ENCODE measurements at places on chromosomes 3 and 15. TPM values are rescaled to one million over a fixed set of nuclear protein-coding genes. Genes with fewer than 3 reads are reported as not detected.

GRCh38 chr3:7999384-7999783 lies 502.2 kb upstream of the LMCD1 start:
- DNase-seq = no peak

The ACTR8 gene
- 32.0 TPM for total RNA-seq

GRCh38 chr3:170046269-170047132 lies 8.7 kb downstream of the GPR160 start:
- DNase-seq = no peak

DNA sequence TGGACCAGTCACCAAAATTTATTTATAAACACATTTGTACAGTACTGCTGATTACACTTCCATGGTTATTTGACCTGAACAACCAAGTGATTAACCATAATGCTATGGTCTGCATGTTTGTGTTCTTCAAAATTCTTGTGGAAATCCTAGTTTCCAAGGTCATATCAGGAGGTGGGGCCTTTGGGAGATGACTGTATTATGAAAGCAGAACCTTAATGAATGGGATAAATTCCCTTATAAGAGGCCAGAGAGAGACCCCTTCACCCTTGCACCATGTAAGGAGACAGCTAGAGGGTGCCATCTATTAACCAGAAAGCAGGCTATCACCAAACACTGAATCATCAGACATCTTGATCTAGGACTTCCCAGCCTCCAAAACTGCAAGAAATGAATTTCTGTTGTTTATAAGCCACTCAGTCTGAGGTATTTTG lies 1.9 kb downstream of the SCAPER start:
- DNase-seq = no peak

The ONECUT1 gene
- total RNA-seq = not detected

- no peak for DNase-seq
Measured at GRCh38 chr3:127156338-127157050, 36.4 kb upstream of the PRR23E start.

GRCh38 chr15:85780225-85780985 lies 14.3 kb downstream of the KLHL25 start:
- DNase-seq = no peak

GRCh38 chr3:119647171-119647570 lies 13.2 kb downstream of the POPDC2 start:
- no peak for DNase-seq

The GOLGA8G gene
- not detected for total RNA-seq

- no peak for DNase-seq
Measured at GRCh38 chr3:58490860-58491501, 915 bp upstream of the KCTD6 start.

The WDR72 gene
- not detected for total RNA-seq

GRCh38 chr15:64180235-64180824 lies 17.5 kb upstream of the PPIB start:
- DNase-seq = no peak

DNA sequence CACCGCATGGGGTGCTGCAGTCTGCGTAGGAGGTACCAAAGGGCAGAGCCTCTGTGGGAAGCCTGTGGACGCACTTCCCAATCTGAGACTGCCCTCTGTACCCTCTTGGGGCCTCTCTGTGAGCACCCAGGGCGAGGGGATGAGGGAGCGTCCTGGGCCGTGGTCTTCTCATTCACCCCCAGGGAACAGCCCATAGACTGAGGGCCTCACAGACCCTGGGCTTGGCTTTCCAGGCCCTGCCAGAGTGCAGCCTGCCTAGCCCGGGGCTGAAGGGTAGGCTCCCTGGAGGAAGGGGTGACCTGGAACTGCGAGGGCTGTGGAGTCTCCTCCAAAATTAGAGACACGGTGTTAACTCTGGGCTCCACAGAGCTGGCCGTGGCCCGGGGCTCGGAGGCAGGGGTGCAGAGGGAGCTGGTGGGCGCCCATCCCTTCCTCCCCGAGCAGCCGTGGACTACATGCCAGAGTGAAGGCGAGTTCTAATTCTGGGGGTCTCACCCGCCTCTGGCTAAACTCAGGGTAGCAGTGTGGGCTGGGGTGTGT lies 468 bp upstream of the SPTBN5 start:
- no peak for DNase-seq

- peak; percentile 77 for DNase-seq
Measured at GRCh38 chr15:100338971-100339444, 2.8 kb downstream of the ADAMTS17 start.

DNA sequence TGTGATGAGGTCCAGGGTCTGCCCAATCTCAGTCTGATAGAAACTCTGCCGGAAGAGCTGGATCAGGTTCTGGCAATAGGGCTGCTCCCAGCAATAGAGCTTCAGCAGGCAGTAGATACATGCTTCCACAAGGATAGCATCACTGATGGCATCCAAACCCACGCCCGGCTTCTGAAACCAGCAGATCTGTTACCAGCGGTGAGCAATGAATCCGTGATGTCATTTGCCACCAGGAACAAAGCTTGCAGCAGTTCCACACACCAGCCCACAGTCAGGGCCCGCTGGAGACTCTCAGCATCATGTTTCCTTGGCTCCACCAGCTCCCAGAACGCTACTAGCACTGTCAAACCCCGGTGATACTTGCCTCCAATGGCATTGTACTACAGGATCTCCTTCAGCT lies 19.3 kb upstream of the TTBK2 start:
- DNase-seq = no peak

The DNAJA4 gene
- total RNA-seq = 36.3 TPM

The VGLL3 gene
- not detected for total RNA-seq

The C3orf70 gene
- not detected for total RNA-seq

GRCh38 chr3:171101982-171102641 lies 75.6 kb upstream of the SLC2A2 start:
- DNase-seq = no peak

DNA sequence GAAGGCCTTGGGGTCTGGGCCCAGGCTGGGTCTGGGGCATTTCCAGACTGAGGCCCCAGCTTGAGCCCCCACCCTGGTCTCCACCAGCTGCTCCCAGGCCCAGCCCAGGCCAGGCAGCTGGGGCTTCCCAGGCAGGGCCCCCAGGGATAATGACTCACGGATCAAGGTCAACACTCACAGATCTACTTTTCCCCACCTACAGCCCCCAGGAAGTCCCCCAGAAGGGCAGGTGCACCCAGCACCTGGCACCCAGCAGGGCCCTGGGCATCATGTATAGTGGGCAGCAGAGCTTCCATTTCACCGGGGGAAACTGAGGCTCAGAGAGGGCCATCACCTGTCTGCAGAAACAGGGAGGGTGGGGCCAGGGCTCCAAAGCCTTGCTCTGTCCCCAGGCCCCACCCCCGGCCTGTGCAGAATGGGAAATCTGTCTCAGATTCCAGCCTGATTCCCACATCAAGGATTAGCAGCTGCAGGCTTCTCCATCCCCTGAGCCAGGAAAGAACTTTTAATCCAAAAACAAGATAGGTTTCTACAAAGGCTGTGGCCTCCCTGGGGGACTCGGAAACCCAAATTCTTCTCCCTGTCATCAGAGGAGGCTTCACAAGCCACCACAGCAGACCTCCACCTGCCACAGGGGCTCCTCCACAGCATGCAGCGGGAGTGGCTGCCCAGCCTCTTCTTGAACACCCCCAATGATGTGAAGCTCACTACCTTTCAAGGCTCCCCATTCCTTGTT lies 49.8 kb downstream of the IQSEC1 start:
- no peak for DNase-seq

DNA sequence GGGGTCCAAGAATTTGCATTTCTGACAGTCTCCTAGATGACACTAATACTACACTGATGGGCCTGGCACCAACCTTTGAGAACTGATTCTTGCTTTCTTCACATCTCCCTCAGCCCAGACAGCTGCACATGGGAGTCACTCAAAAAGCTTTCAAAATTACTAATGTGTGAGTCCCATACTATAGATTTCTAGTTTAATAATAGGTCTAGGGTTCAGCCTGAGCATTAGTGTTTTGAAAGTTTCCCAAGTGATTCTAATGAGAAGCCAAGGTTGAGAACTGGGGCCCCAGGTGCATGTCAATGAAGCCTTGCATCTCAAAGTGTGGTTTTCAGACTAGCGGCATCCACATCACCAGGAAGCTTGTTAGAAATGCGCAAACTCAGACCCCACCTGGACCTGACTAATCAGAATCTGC lies 159.9 kb upstream of the CMC1 start:
- no peak for DNase-seq

- DNase-seq = no peak
Measured at GRCh38 chr3:173336261-173336660, 61.3 kb upstream of the NLGN1 start.

DNA sequence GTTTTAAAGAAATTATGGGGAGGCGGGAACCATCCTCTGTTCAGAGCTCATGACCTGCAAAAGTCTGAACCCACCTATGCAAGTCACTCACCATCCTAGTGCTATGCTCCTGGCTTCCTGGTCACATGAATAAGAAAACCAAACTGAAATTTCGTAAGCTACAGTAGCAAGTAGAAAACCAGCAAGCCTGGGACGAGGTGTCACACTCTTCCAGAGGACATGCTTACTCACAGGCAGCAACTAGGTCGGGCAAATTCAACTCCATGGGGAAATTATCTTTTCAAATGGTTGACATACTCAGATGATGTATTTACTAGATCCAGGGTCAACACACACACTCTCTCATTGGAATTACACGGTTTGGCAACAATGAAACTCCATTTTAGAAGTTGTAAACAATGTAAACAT lies 31.3 kb downstream of the LDHAL6B start:
- no peak for DNase-seq

GRCh38 chr15:81170511-81170910 lies 26.2 kb upstream of the IL16 start:
- no peak for DNase-seq

DNA sequence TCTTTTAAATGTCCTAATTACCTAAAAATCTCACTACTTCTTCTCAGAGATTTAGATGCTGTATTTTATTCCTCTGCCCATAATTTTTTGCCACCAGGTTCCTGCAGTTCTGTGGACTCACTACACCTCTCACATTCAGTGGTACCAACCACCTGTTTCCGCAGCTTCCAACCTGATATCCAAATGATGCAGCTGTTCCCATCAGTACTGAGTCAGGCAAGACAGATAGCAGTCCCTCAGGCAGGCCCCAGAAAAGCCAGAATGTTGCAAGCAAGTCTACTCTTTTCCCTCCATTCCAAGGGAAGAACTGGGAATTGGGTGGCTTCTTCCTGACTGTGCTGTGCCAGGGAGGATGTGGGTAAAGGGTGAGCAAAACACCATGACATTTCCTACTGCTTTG lies 39.0 kb downstream of the MNS1 start:
- no peak for DNase-seq

The RAD54L2 gene
- 30.0 TPM for total RNA-seq

DNA sequence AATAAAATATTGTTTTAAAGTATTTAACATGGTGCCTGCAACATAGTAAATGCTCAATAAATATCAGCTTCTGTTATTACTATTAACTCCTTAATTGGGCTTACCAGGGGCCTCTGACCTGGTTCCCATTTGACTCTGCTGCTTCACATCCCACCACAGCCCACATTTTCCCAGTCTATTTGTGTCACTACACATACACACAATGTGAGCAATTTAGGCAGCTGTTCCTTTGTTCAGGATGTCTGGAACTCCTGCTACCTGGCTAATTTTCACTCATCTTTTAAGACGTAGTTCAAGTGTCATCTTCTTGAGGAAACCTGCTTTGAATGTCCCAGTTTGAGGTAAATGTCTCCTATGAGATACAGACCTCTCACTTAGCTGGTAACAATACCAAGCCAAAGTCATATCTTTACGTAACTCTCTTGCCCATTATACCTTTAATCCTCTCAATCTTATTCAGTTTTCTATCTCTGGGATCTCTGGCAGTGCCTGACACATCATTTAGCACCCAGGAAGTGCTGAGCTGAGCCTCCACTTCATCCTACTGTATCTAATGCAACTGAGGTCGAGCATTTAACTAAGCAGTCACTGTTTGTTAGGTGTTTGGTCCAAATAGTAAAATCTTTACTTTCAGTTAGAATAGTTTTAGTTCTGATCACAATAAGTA lies 4.4 kb downstream of the TGFBR2 start:
- DNase-seq = peak; percentile 65
